Left kidney (tissue), 8 donors: ENCODE measurements at places on chromosomes 4 and X. TPM values are rescaled to one million over a fixed set of nuclear protein-coding genes. Genes with fewer than 3 reads are reported as not detected.

- DNase-seq: no peak
Measured at GRCh38 chr4:82049294-82049693, 324.5 kb downstream of the HNRNPD start.

DNA sequence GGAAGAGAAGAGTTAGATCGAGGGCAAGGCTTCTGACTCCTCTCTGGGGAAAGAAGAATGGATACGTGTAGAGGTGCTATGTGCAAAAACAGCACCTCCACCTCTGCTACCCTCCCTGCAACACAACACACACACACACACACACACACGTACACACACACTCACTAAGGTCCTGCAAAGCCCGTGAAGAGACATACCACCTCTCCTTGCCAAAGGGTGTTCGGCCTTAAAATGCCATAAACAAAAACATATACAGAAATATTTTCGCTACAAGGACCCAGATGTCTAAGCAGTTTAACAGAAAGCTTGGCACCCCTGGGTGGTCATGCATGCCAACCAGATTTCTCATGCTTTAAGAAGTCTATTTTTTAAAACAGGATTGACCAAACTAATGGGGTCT lies 1.5 kb downstream of the TIFA start:
- no peak for DNase-seq

DNA sequence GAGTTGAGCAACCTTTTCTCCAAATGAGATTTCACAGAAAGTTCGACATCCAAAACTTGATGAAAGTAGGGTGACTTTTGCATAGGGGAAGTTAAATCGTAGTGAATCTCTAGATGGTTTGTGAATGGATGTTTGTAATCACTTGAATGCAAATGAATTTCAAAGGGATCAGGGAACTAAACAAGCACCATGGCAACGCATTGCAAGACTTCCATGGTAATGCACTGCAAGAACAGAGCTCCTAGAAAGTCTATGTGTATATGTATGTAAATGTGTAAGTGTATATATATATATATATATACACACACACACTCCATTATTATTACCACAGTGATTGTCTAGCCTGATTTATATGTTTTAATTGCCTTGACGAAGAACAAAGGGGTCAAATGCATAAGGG lies 27.3 kb downstream of the INTS6L start:
- DNase-seq: no peak

- DNase-seq: no peak
Measured at GRCh38 chr4:135382280-135382959, 1180.8 kb upstream of the PABPC4L start.

DNA sequence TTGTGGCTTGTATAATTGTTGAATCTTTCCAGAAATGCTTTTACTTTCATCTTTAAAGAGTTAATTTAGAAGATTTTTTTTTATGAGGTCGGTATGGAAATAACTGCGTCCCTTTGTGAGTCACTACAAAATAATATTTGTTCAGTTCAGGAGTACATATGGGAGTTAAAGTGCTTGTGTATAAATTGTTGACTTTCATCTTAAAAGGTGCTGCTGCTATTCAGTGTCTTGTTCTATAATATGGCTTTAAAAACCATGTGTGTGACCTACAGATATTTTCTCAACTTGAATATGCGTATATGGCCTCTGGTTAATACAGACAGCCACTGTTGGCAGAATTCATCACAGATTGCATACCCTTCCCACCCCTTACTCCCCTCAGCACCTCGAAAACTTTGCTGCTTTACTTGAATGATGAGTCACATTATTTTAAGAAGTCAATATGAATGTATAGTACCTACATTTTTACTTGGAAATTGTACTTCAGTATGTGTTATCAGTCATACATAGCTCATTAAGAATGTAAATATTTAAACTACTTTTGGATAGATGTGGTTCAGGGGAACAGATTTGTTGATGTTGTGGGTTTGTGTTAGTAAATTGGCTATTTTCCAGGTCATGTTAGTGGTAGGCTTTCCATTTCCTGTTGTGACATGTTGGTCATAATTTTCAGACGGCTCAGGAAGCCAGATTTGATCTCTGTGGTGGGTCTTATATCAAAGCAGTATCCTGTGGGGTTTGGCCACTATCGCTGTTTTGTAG lies 1.5 kb downstream of the CLCN3 start:
- no peak for DNase-seq

GRCh38 chr4:25376754-25377571 lies at the start of gene ANAPC4:
ANAPC4 (plus strand) TSS chr4:25377263; CDS start chr4:25377428, 165 bp downstream.
- peak; percentile 88 for DNase-seq

MAGEA9 gene
- not detected for polyA plus RNA-seq

ZXDA gene
- 5.5 TPM for polyA plus RNA-seq

DNA sequence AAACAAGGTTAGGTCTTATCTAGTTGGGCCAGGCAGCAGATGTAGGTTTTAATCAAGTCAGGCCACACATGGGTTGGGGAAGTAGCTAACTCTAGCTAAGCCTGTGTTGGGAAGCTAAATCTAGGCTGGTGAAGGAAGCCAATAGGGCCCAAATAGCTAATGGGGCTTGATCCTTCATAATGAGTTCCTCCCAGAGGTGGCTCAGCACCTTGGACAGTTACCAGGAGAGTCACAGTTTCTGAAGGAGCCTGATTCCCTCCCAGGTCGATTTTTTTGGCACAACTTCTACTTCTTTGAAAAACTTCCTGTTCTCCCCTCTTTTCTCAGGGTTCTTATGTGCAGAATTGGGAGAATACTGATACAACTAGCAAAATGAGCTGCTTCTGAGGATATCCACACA lies 242.5 kb upstream of the PRPS2 start:
- DNase-seq: peak; percentile 34

DNA sequence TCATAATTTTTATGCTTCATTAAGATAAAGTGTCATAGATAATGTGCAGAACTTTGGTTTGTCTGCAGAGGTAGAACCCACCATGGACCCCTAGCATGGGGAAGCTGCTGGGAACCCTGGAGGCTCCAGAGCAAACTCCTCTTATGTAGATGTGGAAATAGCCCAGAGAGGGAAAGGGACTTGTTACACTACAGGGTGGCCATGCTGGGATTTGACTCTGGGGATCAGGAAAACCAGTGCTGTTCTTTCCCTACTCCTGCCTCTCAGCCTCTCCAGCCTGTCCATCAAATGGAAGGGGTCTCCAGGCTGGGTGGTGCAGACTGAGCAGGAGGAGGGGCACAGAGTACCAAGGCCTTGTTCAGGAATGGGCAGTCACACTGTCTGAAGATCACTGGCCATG lies 54.2 kb downstream of the MSX1 start:
- no peak for DNase-seq

DNA sequence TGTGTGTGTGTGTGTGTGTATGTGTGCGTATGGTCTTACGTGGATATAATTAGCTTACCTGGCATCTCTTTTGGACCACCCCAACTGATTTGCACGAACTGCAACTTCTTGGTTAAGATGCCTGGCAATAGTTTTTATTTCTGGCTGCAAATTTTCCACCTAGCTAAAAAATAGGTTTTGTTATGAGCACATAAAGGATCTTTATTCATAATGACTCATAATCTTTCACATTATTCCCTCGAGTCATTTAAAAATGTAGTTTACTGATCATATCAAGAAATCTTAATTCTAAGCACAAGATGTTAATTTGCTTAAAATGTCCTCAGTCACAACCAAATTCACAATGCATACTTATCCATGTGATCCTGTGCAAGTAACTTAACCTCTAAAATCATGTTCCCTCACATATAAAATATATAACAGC lies 1.5 kb downstream of the COX18 start:
- peak; percentile 13 for DNase-seq

DNA sequence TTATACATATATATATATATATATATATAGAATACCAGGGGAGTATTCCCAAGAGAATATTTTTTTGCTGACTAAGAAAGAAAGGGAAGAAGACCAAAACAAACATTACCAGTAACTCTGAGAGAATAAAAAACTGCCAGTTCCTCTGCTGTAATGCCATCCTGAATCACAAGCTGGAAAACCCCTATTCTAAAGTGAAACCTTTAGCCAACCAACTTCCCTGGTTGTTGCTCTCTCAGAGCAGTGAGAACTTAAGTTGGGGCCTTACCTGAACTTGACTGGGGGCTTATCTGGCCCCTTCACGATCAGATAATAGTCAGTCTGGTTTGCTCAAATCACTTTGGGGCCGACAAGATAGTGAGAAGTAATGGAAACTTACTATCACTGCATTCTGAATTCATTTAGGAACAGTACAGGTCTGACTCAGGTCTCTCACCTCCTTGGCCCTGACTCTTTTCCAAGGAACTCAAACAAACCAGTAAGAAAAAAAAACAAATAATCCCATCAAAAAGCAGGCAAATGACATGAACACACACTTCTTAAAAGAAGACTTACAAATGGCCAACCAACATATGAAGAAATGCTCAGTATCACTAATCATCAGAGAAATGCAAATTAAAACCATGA lies 62.5 kb downstream of the CD40LG start:
- no peak for DNase-seq

GRCh38 chrX:42094218-42094617 lies 170.9 kb upstream of the CASK start:
- DNase-seq: no peak

DNA sequence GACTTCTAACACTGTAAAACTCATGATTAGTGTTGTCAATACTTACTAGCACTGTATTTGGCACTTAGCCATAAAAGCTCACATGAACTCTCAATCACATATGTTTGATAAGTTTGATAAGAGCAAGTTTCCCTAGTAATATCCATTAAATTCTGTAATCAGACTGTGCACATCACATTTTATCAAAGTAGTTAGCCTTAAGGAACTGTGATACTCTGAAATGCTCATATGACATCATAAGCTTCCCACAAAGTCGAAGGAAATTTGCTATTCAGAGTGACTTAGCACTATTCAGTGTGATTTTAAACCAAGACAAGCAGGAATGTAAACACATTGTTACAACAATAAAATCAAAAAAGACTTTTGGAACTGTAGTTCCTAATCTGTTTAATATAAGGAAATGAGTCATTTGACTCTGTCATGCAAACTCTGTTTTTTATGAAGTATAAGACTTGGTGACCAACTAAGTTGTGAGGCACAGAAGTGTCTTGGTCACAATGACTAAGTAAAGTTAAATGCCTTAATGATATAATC lies 6.7 kb downstream of the SLC7A11 start:
- DNase-seq: no peak

GRCh38 chrX:2654436-2655340 lies 36.4 kb upstream of the CD99 start:
- no peak for DNase-seq

SMIM14 gene
- polyA plus RNA-seq: 55.9 TPM

AKAP14 gene
- polyA plus RNA-seq: 0.55 TPM

C4orf54 gene
- 1.1 TPM for polyA plus RNA-seq

DNA sequence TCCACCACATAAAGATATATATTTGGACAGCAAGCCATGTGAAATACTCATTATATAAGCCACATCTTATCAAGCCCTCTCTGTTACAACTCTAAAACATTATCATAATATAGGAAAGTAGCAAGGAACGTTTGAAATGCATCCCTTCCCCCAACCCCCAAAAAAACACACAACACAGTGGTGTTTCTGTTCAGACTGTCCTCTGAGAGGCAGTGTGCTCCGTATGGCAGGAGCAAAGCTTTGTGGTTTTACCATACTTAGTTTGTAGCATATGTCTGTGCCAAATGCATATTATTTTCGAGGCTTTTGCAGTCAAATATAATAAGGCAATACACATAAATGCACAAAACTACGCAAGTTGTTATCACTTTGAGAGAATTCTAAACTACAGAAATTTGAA lies 194.2 kb downstream of the RAPGEF2 start:
- no peak for DNase-seq

DNA sequence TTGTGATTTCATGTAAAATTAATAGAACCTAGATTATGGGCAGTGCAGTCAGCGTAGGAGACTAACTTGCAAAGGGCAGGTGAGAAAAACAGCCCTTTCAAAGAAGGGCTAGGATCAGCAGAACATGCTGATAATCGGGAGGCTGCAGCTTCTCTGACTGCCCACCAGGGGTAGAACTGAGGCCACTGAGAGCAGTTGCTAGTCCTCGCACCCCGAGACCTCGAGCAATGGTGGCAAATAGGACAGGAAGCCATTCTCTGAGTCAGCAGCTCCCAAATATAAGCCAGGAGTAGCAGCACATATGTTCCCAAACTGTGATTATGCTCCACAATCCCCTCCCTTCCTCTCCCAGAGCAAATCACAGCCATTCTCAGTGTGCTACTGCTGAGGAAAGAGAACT lies 186.5 kb downstream of the MSL3 start:
- DNase-seq: no peak

NPY5R gene
- polyA plus RNA-seq: 6.5 TPM

- DNase-seq: no peak
Measured at GRCh38 chrX:97995834-97996233, 1112.1 kb downstream of the RPA4 start.

MAP7D2 gene
- polyA plus RNA-seq: 5.1 TPM

DNA sequence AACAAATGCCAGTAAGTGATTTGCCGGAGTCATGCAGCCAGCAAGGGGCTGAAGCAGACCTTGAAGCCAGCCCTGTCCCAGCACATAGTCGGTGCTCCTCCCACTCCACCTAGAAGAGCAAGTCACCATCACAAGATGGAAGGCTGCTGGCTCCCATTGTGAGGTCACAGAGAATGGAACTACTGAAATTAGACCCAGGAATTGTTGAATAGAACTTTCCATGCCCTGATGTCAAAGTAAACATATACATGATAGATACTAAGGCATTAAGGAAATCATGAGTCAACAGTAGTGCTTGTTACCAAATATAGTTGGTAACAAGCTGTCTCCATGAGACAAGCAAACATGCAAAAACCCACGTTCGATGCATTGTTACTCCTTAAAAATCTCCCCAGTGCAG lies 177.1 kb upstream of the MID1 start:
- DNase-seq: no peak

DNA sequence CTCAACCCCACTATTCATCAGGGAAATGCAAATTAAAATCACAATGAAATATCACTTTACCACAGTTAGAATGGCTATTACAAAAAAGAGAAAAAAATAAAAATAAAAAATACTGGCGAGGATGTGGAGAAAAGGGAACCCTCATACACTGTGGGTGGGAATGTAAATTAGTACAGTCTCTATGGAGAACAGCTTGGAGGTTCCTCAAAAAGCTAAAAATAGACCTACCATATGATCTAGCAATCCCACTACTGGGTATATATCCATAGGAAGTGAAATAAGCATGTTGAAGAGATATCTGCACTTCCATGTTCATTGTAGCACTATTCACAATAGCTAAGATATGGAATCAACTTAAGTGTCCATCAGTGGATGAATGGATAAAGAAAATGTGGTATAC lies 50.5 kb upstream of the PAGE1 start:
- no peak for DNase-seq

DNA sequence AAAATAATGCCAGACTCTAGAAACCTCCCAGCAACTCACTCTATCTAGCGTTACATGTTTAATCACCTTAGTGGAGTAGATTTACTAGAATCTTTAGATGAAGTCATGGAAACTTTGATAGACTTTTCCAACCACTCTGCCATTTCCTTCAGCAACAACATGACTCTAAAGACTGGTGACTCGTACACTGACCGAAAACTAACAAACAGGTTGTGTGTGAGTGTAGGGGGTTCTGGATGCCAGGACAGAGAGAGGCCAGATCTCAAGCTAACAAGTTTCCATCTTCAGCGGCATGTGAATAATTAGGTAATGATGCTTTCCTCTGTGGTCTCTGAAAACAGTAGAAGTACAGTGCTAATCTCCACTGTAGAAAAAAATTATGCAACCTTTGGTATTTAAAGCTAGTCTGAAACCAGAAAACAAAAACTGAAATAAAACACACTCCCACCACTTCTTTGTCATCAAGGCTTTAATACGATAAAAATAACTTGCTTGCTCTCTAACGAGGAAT lies 286.4 kb downstream of the PRDM5 start:
- DNase-seq: no peak

SHROOM2 gene
- 16.8 TPM for polyA plus RNA-seq
